Stimulated activated CD8-positive, alpha-beta memory T cell treated with anti-CD3 and anti-CD28 coated beads, Interleukin-4, amount 100 ng/mL, for 1 hour (primary cell): ENCODE measurements at places on chromosomes 16 and 17.

DNA sequence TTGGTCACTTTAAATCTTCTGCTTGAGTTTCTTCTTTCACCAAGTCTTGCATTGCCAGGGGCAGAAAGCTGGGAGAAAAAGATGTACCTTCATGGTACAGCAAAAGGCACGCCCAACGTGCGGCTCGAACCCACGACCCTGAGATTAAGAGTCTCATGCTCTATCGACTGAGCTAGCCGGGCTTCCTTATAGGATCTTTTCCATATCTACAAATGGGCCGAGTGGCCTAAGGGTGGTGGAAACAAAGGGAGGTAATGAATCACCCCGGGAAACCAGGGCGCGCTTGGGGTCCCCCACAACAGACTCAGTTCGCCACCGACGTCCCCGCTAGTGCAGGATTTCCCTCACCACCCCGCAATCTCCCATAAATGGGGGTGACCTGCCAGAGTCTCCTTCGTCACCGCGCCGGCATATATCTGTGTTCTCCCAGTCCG is 7.5 kb upstream of the OR1F1 start:
- DNase-seq: no peak

GRCh38 chr16:79468121-79468552 is 132.4 kb downstream of the MAF start:
- DNase-seq: no peak

DNA sequence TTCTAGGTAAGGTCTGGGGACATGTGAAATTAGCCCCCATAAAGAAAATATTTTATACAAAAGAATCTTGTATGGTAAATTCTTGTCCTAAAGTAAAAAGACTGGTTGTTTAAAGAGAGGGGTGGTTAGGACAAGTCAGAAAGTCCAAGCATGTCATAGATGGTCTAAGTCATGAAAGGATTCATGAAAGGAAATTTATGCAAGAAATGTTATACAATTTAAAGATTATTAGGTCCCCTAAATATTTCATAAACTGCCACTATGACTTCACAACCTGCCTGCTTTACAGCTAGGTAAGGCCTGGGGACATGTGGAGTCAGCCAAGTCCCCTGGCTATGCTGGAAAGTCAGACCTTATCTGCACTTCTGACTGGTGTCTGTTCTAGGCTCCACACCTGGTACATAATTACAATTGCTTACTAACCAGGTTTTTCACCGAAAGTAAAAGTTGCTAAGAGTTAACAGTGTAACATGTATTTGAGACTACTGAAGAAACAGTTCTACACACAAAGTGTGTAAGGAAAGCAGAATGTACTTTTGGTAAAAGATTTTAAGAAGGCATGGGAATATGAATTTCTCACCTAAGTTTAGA is 17.0 kb downstream of the N4BP1 start:
- no peak for DNase-seq

DNA sequence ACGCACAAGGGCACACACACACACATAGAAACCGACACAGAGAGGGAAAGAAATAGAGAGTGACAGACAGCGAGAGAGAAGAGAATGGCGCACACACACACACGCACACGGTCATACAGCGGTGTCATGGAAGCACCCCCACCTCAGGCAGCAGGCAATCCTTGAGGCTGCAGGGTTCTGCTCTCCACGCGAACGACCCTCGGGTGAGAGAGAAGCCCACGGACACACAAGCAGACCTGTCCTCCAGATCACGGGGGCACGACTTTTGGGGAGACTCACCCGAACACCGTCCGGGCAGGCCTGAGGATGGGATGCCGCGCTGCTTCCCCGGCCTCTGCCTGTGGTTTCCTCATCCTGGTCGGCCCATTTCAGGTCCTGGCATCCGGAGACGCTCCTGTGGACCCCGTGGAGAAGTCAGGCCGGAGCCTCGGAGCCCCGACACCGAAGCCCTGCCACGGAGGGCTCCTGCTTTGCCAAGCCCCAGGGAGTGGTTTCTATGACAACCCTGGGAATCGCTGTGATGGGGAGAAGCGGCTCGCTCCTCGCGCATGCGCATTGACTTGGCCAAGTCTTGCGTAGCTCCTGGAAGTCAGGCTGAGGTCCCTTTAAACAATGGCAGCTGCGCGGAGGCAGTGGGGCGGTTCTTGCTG is 118.2 kb upstream of the KCNJ18 start:
- peak; percentile 17 for DNase-seq

GRCh38 chr16:16028311-16028999 is 79.0 kb downstream of the ABCC1 start:
- no peak for DNase-seq

GRCh38 chr17:27489045-27489715 is 32.9 kb downstream of the KSR1 start:
- DNase-seq: no peak

GRCh38 chr17:62819511-62820221 is 11.6 kb upstream of the MARCHF10 start:
- DNase-seq: no peak

DNA sequence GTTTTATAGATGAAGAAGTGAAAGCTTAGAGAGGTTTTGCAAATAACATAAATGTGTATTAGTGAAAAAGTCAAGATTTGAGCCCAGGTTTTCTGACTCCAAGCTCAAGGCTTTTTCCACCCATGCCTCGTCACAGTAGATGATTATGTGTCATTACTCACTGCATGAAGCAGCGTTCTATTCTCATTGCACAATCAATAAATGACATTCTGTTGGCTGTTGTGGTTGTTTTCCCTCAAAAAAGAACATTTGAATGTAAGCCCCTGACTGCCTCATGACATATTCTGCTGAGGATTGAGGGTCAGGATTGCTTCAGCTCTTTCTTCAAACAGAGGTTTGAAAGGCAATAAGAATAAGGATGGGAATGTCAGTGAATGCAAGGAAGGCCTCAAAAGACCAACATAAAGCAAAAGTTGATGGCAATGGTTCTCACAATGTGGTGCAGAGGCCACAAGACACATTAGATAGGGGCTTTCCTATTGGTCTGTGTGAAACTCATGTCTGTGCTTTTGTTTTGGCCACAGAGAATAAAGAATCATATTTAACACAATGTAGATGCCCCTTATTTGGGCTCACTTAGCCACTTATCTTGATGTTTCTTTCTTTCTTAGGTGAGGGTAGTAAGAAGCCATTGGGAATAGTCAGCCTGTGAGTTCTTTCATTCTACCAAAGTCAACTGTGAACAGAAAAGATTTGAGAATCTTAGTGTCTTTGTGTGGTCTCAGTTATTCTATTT is 5.4 kb upstream of the MMD start:
- no peak for DNase-seq

DNA sequence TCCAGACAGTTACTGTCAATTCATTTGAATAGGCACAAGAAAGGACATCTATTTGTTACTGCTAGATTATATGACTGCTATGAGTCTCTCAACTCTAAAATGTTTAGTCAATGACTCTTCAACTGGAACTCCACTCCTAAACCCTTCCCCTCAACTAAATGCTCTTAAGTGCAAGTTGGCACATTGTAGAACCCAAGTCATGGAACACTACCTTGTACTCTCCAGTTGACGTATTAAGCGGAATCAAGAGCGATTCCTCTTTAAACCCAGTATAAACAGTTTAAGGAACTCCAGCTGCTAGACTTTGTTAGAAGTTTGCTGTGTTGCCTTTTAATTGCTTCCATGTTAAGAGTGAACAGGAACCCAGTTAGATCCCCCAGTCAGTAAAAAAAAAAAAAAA is 44.6 kb downstream of the STH start:
- DNase-seq: no peak

DNA sequence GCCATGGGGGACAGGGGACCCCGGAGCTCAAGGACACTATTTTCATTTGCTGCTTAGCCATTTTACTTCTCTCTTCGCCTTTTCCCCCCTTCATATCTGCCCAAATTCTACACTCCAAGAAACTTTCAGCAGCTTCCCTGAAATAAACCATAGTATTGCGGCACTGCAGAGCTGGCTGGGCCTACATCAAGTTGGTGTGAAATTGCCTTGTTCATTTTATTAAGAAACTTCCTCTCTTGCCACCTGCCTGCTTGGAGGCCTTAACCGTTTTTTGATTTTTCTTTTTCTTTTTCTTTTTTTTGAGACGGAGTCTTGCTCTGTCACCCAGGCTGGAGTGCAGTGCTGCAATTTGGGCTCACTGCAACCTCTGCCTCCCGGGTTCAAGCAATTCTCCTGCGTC is 7.4 kb upstream of the CPNE2 start:
- no peak for DNase-seq

DNA sequence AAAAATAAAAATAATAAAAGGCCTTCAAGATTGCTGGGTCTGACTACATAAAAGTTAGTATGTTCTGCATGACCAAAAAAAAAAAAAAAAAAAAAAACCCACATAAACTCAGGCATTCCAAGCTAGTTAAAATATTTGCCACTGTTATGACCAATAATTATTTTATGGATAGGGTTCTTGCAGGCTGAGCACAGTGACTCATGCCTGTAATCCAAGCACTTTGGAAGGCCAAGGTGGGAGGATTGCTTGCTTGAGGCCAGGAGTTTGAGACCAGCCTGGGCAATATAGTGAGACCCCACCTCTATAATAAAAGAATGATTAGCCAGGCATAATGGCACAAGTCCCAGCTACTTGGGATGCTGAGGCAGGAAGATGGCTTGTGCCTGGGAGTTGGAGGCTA is 8.1 kb downstream of the SCNN1B start:
- no peak for DNase-seq

DNA sequence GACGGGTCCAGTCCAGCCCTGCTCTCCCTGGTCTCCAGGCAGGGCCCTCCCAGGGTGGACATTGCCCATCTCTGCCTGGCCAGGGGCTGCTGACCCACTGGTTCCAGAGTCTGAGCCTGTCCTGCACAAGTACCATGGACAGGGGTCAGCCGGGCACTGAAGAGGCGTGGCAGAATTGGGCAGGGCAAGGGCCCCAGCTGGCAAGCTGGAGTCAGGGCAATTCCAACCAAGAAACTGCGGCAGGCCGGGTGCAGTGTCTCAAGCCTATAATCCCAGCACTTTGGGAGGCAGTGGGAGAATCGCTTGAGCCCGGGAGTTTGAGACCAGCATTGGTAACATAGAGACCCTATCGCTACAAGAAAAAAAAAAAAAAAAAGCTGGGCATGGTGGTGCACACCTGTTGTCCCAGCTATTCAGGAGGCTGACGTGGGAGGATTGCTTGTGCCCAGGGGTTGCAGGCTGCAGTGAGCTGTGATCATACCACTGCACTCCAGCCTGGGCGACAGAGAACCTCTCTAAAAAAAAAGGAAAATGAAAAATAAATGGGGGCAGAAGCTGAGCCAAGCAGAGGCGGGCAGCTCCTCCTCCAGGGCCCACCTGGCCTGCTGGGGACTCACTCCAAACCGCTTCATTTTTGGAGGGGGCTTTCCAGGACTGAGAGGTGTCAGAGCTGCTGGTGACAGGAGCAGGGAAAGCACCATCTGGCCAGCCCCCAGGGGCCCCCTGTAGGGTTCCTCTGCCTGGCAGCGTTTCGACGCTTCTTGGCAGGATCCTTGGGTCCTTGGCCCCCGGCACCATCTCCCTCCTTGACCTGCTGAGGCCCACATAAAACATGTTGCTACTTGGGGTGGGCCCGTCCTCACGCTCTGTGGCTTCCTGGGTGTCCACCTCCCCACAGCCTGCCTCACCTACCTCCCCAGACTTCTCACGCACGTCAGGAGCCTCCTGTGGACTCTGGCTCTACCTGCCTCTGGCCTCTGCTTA is 2.9 kb upstream of the MAFG start:
- no peak for DNase-seq

DNA sequence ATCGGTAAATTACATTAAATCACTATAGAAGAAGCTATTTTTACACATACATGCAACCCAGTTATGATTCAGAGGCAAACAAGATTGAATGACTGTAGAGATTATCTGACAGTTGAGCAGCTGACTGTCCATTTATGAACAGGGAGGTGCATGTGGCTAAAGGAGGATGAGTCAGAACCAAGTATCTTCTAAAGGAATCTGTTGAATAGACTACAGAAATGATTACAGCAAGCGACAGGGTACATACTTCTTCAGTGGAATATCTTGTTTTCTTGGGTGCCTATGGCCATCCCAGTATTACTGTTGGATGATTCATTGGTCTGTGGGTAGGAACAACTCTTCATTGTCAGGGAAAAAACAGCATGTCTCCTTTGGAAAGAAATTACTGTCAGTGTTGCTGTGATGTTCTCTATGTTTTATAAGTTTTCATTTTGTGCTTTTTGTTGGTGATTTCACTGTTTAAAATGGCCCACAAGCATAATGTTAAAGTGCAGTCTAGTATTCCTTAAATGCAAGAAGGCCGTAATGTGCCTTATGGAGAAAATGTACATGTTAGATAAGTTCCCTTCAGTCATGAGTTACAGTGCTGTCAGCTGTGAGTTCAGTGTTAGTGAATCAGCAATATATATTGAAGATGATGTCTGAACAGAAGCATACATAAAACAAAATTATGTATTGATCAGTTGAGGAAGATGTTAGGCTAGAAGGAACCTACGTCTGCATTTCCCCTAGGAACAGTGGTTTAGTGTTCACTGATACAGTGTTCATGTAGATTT is 27.0 kb downstream of the CBFB start:
- no peak for DNase-seq

- no peak for DNase-seq
These were observed 79.0 kb downstream of the NETO2 start for GRCh38 chr16:47064775-47065174.

- no peak for DNase-seq
These were observed 10.7 kb upstream of the WDR45B start for GRCh38 chr17:82658796-82659452.

- DNase-seq: no peak
These were observed 67.8 kb downstream of the ANKRD11 start for GRCh38 chr16:89422527-89422904.
